ENCODE measurements at places on chromosomes 11 and 22.

GRCh38 chr11:75959540-75959939 lies 144.5 kb downstream of the UVRAG start:
- no peak for DNase-seq

GRCh38 chr11:78825591-78826020 lies 250.9 kb upstream of the NARS2 start:
- no peak for DNase-seq

- DNase-seq, result no peak
These were observed at the start of gene KCNJ5 for GRCh38 chr11:128890543-128891368. Gene KCNJ5 (plus strand): TSS chr11:128891356. CDS start chr11:128911274, 19,918 bp downstream.

DNA sequence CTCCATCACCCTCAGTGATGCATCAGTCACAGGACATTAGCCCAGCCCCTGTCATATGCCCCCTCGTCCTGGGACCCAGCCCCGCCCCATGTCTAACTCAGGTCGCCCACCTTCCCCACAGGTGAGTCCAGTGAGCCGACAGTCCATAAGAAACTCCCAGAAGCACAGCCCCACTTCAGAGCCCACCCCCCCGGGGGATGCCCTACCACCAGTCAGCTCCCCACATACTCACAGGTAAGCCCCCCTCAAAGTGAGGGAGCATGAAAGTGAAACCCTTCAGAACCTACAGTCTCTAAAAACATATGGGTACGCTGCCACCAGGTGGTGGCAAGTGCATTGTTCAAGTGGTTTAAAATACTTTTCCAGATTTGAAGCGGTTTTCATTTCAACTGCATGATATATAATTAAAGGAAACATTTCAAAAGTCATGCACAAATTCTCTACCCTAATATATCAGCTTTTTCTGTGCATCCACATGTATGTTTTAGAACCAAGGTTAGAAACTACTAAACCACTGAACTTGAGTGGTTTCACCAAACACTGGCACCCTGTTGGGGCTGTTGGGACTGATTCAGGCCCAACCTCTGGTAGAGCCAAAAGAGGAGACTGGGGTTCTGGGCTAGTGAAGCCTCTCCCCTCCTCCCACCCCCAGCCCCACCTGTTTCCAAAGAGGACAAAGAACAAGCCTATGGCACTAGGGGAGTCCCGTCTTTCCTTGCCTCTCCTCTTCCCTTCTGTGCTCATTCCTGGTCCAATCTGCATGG lies 17.3 kb downstream of the EPS8L2 start:
- peak; percentile 74 for DNase-seq

- no peak for DNase-seq
These were observed 15.9 kb upstream of the SNX19 start for GRCh38 chr11:130932086-130932712.

GRCh38 chr22:21457023-21457787 lies 10.0 kb upstream of the TMEM191C start:
- no peak for DNase-seq

DNA sequence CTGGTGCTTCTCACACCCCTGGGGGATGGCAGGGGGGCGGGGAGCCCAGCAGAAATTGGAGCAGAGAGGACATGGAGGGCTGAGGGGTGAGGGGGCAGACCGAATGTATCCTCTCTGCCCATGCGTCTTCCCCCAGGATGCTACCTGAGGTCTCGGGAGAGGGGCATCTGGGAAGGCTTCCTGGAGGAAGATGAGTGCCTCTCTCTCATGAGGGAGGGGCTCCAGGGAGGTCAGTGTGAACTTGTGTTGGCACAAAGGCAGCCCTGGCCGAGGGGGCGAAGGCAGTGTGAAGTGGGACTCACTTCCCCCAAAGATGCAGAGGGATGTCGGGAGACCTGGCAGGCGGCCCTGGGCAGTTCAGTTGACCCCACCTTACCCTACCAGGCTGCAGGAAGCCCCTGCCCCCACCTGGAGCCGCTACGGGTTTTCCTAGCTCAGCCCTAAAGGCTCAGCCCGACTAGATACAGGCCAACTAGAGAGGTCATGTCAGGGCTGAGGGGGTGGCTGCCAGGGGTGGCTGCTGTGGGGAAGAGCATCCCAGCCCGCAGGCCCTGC lies 10.4 kb downstream of the ASCL2 start:
- no peak for DNase-seq

- no peak for DNase-seq
These were observed 29.3 kb upstream of the OR10D3 start for GRCh38 chr11:124153821-124154220.

DNA sequence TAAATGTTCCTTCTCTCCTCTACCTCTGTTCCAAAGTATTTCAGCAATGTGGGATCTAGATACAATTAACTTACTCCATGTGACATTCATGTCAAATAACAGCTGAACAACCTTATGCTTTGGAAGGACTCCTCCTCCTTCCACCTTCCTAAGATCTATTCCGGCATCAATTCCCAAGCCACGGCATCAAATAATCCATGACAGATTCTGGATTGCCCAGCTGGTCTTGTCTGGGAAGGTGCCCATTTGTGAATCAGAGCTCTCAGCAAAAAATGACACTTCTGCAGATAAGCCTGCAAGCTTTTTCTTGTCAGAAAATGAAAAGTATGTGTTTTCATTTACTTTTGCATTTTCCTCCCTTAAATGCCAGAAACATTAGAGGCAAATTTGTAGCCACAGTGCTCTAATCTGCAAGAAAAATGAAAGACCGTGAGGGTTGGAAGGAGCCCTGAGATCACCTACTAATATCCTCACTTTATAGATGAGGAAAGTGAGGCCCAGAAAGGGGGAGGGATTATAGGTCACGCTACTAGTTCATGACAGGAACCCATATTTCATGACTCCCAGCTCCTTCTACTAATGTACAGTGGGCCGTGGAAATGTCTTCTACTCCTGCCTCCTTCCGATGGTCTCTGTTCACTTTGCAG lies 124.0 kb downstream of the ME3 start:
- no peak for DNase-seq

DNA sequence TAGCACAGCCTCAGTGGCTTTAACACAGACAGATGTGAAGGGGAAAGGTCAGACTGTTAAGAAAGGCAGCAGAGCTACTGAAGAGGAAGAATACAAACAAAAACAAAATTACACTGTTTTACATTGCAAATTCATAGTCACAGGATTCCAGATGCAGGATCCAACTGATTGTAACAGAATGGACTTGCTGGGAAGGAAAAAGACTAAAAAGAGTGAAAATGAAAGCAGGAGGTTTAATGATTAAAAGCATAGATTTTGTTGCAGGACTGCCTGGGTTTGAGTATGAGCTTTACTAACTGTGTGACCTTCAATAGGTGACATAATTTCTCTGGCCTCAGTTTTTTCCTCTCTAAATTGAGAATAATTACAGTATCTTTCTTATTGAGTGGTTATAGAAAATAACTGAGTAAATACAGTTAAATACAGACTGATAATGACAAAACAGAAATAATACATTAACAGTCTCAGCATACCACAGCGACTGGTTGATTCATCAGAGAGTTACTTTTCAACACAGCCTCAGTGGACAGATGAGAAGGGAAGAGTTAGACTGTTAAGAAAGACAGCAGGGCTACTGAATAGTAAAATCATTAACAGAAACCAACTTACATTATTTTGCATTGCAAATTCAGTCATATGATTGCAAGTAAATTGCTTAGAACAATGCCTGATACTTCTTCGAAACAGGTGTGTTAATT lies 704.2 kb upstream of the TENM4 start:
- DNase-seq, result no peak
